ENCODE measurements at places on chromosomes 13 and 19.

- DNase-seq: no peak
Measured at GRCh38 chr19:5186293-5187050, 154.1 kb downstream of the PTPRS start.

- DNase-seq: no peak
Measured at GRCh38 chr13:76683854-76684253, 202.4 kb downstream of the KCTD12 start.

- no peak for DNase-seq
Measured at GRCh38 chr19:29449371-29449770, 76.4 kb upstream of the VSTM2B start.

GRCh38 chr13:98710521-98710920 lies 42.0 kb downstream of the SLC15A1 start:
- no peak for DNase-seq

- no peak for DNase-seq
Measured at GRCh38 chr19:32380269-32380668, 25.3 kb upstream of the DPY19L3 start.

GRCh38 chr13:32426990-32427851 lies 709 bp downstream of the N4BP2L1 start:
- peak; percentile 68 for DNase-seq

GRCh38 chr19:15173746-15174404 lies 26.9 kb downstream of the NOTCH3 start:
- peak; percentile 19 for DNase-seq

- no peak for DNase-seq
Measured at GRCh38 chr13:103031332-103031873, 34.8 kb downstream of the SLC10A2 start.

GRCh38 chr19:56367829-56368711 lies 25.3 kb downstream of the ZNF582 start:
- peak; percentile 94 for DNase-seq

DNA sequence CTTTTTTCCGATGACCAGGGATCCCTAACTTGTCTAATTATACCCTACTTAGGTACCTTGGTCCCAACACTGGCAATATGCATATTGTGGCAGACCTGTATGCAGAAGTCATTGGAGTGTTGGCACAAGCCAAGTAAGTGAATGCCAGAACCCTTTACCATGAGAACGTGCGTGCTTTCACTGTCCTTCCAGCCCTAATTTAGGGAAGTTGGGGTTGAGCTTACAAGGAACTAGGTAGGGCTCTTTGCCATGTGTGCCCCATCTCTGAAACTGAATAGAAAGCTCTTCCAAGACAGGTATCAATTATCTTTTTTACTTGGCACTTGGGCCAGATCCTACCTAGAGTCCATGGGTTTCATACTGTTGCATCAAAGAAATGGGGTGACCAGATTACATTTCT lies 93.2 kb downstream of the FRY start:
- no peak for DNase-seq

GRCh38 chr19:16330806-16331690 lies 6.4 kb downstream of the KLF2 start:
- DNase-seq: peak; percentile 48

GRCh38 chr13:101453784-101454201 lies 1.3 kb downstream of the ITGBL1 start:
- DNase-seq: no peak

- DNase-seq: no peak
Measured at GRCh38 chr13:23473221-23473620, 39.7 kb upstream of the SACS start.

DNA sequence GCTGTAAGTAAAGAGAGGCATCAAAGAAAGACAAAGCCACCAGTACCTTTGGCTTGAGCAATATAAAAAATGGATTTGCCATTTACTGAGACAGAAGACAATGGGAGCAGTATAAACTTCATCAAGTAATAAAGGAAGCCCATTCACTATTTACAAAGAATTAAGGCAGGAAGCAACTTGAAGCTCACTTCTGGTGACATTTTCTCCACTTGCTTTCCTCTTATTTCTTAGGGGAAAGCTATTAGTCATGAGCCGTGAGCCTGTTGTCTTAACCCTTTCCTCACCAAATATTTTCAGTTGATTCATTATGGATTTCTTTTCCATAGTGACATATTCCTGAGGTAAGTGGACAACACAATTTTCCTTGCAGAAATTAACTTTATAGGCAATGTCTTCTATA lies 156.8 kb downstream of the DNAJC3 start:
- DNase-seq: peak; percentile 20

- DNase-seq: no peak
Measured at GRCh38 chr13:61370520-61370919, 45.1 kb downstream of the PCDH20 start.

DNA sequence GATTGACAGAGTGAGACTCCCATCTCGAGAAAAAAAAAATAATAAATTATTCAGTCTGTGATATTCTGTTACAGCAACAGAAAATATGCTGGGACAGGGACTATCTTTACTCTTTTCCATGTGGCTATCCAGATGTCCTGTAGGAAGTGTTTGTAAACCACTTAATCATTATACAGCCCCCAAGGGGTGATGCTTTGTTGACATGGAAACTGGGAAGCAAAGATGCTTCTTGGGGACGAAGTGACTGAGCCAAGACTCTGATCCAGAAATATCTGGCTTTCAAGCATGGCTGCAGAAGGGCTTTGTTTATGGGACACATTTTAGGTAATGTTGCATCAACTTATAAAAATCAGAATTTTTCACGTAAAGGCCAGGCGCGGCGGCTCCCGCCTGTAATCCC lies 5.4 kb downstream of the ZNF8 start:
- no peak for DNase-seq
